ENCODE measurements at places on chromosomes 4 and X. TPM values are rescaled to one million over a fixed set of nuclear protein-coding genes. Genes with fewer than 3 reads are reported as not detected.
A peak's percentile ranks its signal among the peaks of the same experiment; 100 is the strongest.

Gene ADGRG4
- total RNA-seq, result 0.18 TPM

DNA sequence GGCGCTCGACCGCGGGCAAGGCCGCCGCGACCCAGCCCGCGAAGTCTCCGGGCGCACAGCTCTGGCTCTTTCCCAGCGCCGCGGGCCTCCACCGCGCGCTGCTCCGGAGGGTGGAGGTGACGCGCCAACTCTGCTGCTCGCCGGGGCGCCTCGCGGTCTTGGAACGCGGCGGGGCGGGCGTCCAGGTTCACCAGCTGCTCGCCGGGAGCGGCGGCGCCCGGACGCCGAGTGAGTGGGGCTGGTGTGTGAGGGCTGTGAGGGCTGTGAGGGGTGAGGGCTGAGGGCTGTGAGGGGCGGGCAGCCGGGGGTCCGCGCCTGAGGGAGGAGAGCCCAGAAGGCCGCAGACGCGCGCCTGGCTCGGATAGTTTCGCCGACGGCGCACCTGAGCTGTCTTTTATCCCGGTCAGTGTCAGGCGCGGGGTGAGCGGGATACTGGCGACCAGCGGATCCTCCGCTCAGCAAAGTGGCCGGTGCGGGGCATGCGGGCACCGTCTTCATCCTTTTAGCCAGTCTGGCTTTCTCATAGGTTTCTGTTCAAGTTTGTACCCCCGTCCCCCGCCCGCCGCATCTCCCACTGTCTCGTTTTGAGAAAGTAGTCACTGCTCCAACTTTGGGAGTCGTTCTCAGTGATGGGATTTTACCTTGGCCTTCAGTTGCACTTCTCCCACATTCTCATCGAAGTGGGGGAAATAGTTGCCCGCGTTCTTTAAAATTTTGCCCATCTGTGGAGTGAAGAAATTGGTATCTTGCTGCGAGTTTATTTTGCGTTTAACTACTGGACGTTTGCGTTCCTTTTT, 586 bp downstream of the HERC5 start:
- peak; percentile 70 for DNase-seq

- DNase-seq, result no peak
These were observed 333.3 kb upstream of the DDX53 start for GRCh38 chrX:22666441-22666840.

DNA sequence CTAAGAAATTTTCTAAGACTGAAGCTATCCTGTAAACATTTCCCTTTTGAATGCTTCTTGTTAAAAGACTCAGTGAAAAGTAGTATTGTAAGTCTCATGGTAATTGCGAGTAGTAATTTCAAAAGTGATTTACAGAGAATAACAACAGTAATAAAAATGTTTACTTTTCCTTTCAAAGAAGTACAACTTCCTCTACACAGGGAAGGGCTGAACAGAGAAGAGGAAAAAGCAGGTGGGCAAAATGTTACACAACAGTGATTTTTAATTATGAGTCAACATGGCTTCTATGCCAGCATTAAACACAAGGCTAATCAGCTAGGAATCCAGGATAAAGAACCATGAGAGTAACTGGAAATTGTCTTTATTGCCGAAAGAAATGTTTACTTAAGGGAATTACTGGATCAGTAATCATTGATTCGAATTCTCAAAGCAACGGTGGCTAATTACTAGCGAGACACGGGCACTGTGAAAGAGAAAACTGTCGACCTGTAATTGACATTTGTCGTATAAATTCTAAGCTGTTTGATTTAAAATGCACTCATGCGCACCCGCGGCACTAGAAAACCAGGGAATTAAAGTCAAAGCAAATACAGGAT, 15.4 kb downstream of the UTP3 start:
- no peak for DNase-seq

Gene NUDT10
- total RNA-seq, result 2.5 TPM

- DNase-seq, result no peak
These were observed 3.0 kb upstream of the SEC31A start for GRCh38 chr4:82893942-82894341.

Gene CT45A3
- not detected for total RNA-seq

Measured in sciatic nerve (tissue), 2 donors.